ENCODE measurements at places on chromosomes 16 and 17. TPM values are rescaled to one million over a fixed set of nuclear protein-coding genes. Genes with fewer than 3 reads are reported as not detected.

DNA sequence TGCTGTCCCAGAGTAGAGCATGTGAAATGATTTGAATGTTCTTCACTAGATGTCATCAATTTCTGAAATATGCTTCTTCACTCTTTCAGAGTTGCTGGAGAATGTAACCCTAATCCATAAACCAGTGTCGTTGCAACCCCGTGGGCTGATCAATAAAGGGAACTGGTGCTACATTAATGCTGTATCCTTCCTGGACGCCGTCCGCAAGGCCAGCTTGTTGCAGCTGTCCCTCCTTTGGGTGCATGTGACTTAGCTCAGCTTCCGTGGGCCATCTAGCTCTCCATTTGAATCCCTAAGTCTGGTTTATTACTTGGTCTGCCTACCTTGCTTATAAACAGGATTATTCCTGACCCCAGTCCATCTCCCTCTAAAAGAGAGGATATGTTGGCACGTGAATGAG lies 58.8 kb downstream of the USP10 start:
- peaks cover 20% of the 10 kb centered on the region for H3K36me3 ChIP-seq
- no peak for DNase-seq
- H3K27ac ChIP-seq, result peak overlapping the region; percentile 70
- no peaks in the 10 kb centered on the region for H3K27me3 ChIP-seq
- H3K4me3 ChIP-seq, result no peak overlapping the region
- H3K4me1 ChIP-seq, result peaks cover 25% of the 10 kb centered on the region

The ZNF469 gene
- 1.4 TPM for total RNA-seq

The SLC5A11 gene
- total RNA-seq, result under 0.01 TPM

- no peak overlapping the region for H3K27ac ChIP-seq
- H3K27me3 ChIP-seq, result no peaks in the 10 kb centered on the region
- no peaks in the 10 kb centered on the region for H3K36me3 ChIP-seq
- DNase-seq, result peak; percentile 48
These were observed 265.9 kb upstream of the SALL1 start for GRCh38 chr16:51416926-51417325.

The ABCC6 gene
- total RNA-seq, result 0.56 TPM

GRCh38 chr16:14013571-14014283 lies 57.4 kb upstream of the MRTFB start:
- peaks cover 8% of the 10 kb centered on the region for H3K27me3 ChIP-seq
- peak; percentile 93 for DNase-seq
- H3K4me3 ChIP-seq, result no peak overlapping the region
- peaks cover 11% of the 10 kb centered on the region for H3K4me1 ChIP-seq

DNA sequence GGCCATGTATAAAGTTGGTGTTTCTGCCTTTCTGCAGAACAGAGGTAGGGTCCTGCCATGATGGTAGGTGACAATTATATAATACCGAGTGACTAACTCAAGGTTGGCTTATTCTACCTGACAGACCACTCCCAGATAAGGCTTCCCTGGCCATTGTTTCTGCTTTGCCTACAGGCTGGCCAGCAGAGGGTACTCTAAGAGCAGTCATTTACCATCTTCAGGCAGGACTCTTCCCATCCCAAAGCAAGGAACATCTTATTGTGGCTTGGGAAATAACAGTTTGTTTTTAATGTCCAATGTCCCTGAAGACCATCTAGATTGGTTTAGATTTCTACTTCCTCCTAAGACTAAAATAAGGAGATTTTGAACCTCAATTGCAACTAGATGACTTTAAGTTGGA lies 74.1 kb downstream of the SNX11 start:
- peaks cover 72% of the 10 kb centered on the region for H3K27me3 ChIP-seq
- H3K27ac ChIP-seq, result no peak overlapping the region
- H3K4me1 ChIP-seq, result no peaks in the 10 kb centered on the region

The ZNF200 gene
- 7.5 TPM for total RNA-seq

DNA sequence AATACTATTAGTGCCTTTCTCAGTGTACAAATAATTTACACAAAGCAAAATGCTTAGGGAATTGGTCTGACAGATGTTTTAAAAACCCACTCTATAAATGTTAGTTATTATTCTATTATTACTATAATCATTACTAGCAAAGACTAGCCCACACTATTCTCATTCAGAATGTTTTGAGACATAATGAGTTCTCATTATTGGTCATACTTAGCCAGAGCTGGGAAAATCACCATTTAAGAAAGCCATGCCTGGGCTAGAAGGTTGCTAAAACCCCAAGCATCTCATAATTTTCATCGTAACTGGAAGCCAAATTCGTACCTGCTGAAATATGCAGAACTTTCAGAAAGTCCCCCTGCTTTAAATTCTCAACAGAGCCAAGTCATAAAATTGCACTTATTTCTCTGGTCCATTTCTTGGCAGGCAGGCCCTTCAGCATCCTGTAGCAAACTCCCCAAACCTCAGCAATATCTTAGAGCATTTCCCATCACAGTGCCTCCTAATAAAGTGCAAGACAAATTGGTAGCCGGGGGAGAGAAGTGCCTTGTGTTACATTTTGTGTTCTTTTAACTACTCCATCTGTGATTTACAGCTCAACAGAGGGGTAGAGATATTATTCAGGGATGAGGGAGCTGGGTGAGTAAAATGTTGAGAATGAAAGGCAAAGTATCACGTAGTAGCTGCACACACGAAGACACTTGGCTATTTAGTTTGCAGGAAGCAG lies 79.8 kb upstream of the ADAMTS18 start:
- DNase-seq, result no peak
- H3K4me1 ChIP-seq, result no peaks in the 10 kb centered on the region
- no peaks in the 10 kb centered on the region for H3K27me3 ChIP-seq

DNA sequence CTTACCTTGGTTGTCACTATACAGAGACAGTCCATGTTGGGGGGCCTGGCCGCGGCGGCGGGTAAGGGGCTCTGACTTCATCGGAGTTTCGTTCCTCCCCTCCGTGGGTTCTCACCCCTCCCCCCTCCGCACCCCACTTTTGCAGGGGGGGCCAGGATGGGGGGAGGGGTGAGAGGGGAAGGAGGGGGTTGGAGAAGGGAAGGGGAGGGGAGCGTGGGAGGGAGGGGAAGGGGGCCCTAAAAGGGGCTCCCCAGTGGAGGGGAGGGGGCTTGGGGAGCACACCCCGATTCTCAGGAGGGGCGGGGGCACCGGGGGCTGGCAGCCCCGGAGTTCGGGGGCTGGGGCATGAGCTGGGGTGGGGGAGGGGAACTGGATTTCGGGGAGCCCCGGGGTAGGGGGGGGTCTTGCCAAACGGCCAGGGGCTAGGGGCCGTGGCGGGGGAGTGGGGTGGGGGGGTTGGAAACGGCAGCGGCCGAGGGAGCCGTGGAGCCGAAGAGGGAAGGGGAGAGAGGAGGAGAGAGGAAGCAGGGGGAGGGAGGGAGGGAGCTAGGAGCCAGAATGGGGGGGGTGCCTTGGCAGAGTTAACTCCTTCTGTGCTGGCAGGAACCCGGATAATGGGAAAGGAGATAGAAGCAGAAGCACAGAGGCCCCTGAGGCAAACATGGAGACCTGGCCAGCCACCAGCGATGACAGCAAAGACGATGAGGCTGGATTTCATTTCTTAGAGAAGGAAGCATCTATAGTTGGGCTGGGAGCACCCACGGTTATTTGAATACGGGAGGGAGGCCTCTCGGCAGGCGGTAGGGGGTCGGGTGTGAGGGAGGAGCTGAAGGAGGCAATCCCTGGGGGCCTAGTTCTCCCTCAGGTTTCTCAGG lies 2.3 kb downstream of the DLG4 start:
- peak; percentile 71 for DNase-seq
- H3K27me3 ChIP-seq, result no peaks in the 10 kb centered on the region
- H3K4me1 ChIP-seq, result peaks cover 28% of the 10 kb centered on the region
- peak overlapping the region; percentile 58 for H3K4me3 ChIP-seq

The PIRT gene
- not detected for total RNA-seq

The KSR1 gene
- 8.9 TPM for total RNA-seq

GRCh38 chr16:50497592-50497991 lies 50.6 kb upstream of the NKD1 start:
- peak; percentile 13 for DNase-seq
- no peaks in the 10 kb centered on the region for H3K27me3 ChIP-seq
- no peaks in the 10 kb centered on the region for H3K4me1 ChIP-seq

DNA sequence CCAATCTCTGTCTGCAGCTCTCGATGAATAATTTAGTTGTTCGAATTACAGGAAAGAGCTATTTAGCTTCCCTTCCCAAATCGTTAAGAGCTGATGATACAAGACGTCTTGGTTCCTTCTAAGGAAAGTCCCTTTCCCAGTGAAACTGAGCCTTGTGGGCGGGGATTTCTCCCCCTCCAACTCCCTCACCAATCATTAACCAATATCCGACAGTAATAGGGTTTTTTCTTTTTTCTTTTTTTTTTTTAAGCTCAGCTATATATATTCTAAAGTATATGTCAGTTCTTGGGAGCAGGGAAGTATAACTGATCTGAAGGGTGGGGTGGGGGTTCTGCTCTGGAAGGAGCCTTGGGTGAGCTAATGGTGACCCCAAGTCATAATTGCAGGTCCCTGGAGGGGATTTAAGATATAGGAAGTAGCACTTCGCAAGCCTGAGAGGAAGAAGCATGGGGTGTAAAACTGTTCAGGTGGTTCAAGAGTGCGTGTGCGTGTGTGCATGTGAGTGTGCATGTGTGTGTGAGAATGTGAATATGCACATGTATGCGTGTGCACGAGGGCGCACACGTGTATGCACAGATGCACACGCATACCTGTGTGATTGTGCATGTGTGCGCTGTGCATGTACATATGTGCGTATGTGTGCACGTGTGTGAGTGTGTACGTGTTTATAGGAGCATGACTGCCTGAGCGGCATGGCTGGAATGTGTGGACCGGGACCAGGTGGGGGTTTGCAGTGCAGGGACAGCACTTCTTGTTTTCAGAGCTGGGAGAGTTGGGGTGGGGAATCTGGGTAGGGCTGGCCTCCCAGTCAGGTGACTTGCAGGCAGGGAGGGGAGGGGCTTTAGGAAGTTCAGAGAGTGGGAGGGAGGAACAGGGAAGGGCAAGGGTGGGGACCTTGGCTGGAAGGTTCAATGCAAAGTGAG lies 42.7 kb downstream of the SOCS3 start:
- H3K4me1 ChIP-seq, result peaks cover 30% of the 10 kb centered on the region
- peak overlapping the region; percentile 88 for H3K27ac ChIP-seq
- peak; percentile 71 for DNase-seq
- H3K4me3 ChIP-seq, result no peak overlapping the region
- no peaks in the 10 kb centered on the region for H3K27me3 ChIP-seq

The CNGB1 gene
- total RNA-seq, result not detected

- DNase-seq, result no peak
- no peaks in the 10 kb centered on the region for H3K36me3 ChIP-seq
- H3K27ac ChIP-seq, result no peak overlapping the region
- peaks cover 50% of the 10 kb centered on the region for H3K27me3 ChIP-seq
- no peak overlapping the region for H3K4me3 ChIP-seq
These were observed 12.1 kb downstream of the CA5A start for GRCh38 chr16:87924041-87924810.

- H3K36me3 ChIP-seq, result no peaks in the 10 kb centered on the region
- no peak for DNase-seq
- no peak overlapping the region for H3K4me3 ChIP-seq
- H3K27me3 ChIP-seq, result no peaks in the 10 kb centered on the region
These were observed 322.8 kb upstream of the ASIC2 start for GRCh38 chr17:33615861-33616260.

The FZD2 gene
- 21.3 TPM for total RNA-seq

DNA sequence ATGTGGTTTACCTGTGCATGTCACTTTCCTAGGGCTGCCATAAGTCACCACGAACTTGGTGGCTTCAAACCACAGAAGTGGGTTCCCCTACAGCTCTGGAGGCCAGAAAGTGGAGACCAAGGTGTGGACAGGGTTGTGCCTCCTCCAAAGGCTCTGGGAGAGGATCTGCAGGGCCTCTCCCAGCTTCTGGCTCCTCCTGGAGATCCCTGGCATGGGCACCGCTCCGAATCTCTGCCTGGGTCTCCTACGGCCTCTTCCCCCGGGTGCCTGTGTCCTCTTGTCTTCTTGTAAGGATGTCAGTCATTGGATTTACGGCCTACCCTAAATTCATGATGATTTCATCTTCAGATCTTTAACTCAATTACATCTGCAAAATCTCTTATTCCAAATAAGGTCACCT lies 2.5 kb upstream of the SRRM2 start:
- H3K27ac ChIP-seq, result no peak overlapping the region
- H3K27me3 ChIP-seq, result no peaks in the 10 kb centered on the region
- peaks cover 2% of the 10 kb centered on the region for H3K36me3 ChIP-seq
- DNase-seq, result no peak

The C16orf82 gene
- not detected for total RNA-seq

DNA sequence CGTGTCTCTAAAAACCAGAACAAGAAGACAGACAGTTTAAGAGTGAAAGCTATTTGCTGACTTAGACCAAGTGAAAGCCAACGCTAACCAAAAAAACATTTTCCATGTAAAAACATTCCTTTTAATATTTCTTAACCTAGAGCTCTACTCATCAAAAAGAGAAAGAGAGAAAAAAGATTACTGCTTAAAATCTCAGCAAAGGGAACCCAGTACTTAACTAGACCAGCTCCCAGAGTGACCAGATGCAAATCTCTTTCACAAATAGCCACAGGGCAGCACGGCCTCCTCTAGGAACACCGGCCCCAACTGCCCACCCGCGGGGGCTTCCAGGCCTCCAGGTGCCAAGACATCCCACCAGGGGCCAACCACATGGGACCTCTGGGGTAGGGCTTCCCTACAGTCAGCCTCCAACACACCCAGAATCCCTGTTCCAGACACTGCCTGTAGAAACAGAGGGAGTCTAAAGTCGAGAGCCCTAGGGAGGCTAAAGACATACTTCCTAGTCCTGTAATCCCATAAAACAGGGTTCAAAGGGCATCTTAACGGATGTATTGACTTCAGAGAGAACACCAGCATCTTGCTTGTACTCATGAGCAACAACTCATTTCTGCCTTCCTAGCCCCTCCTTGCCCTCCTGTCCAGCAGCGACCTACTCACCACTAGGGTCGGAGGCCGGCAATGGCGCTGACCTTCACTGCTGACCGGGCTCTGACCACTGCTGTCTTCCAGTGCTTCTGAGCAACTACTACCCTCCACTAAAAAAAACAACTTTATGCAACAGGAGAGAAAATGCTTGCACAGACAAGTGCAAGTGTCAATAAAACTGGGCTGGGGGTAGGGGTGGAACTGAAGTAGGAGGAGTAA lies 21.3 kb downstream of the ZCCHC14 start:
- no peak for DNase-seq
- H3K27me3 ChIP-seq, result no peaks in the 10 kb centered on the region
- no peak overlapping the region for H3K4me3 ChIP-seq
- peaks cover 11% of the 10 kb centered on the region for H3K4me1 ChIP-seq

The KRT33A gene
- not detected for total RNA-seq

The STARD3 gene
- 8.1 TPM for total RNA-seq

GRCh38 chr17:76700617-76701470 lies 9.9 kb downstream of the MXRA7 start:
- H3K4me3 ChIP-seq, result peak overlapping the region; percentile 8
- peak overlapping the region; percentile 85 for H3K27ac ChIP-seq
- peaks cover 7% of the 10 kb centered on the region for H3K36me3 ChIP-seq
- no peaks in the 10 kb centered on the region for H3K27me3 ChIP-seq
